ENCODE measurements at places on chromosomes 3 and 15. TPM values are rescaled to one million over a fixed set of nuclear protein-coding genes. Genes with fewer than 3 reads are reported as not detected.

- DNase-seq, result no peak
- H3K4me1 ChIP-seq, result no peaks in the 10 kb centered on the region
- H3K36me3 ChIP-seq, result no peaks in the 10 kb centered on the region
- H3K27me3 ChIP-seq, result no peaks in the 10 kb centered on the region
- no peak overlapping the region for H3K4me3 ChIP-seq
- H3K27ac ChIP-seq, result no peak overlapping the region
These were observed 7.5 kb upstream of the PHLDB2 start for GRCh38 chr3:111851511-111851954.

GRCh38 chr3:176447369-176447768, 749.9 kb downstream of the TBL1XR1 start:
- DNase-seq, result no peak
- H3K27me3 ChIP-seq, result no peaks in the 10 kb centered on the region
- no peak overlapping the region for H3K4me3 ChIP-seq

DNA sequence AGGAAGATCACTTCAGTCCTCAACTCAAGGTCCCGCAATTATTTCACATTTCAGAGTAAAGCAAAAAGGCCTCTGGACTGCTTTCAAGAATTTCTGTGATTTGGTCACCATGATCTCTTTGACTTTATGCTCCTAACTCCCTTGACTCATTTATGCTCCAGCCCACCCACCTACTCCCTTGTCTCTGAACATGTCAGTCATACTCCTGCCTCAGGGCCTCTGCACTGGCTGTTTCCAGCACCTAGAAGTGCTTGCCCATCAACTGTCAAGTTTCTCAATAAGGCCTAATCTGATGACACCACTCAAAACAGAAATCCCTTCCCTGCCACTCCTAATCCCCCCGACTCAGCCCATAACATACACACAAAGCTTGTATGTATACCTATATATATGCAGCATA, 36.1 kb upstream of the CSPG5 start:
- DNase-seq, result no peak
- peaks cover 13% of the 10 kb centered on the region for H3K4me1 ChIP-seq
- no peaks in the 10 kb centered on the region for H3K27me3 ChIP-seq

The GOLGA8J gene
- not detected for total RNA-seq

The TP63 gene
- 8.8 TPM for total RNA-seq

The CLDN18 gene
- 497 TPM for total RNA-seq

- no peaks in the 10 kb centered on the region for H3K36me3 ChIP-seq
- H3K4me1 ChIP-seq, result no peaks in the 10 kb centered on the region
- no peak overlapping the region for H3K4me3 ChIP-seq
These were observed 94.6 kb downstream of the FILIP1L start for GRCh38 chr3:100019719-100020118.

- no peak for DNase-seq
- no peak overlapping the region for H3K4me3 ChIP-seq
- no peaks in the 10 kb centered on the region for H3K4me1 ChIP-seq
- no peaks in the 10 kb centered on the region for H3K27me3 ChIP-seq
- no peaks in the 10 kb centered on the region for H3K36me3 ChIP-seq
- H3K27ac ChIP-seq, result no peak overlapping the region
These were observed 39.6 kb downstream of the SEMA6D start for GRCh38 chr15:47756872-47757271.

GRCh38 chr15:28093752-28094535, 5.2 kb downstream of the OCA2 start:
- no peak overlapping the region for H3K27ac ChIP-seq
- peaks cover 12% of the 10 kb centered on the region for H3K27me3 ChIP-seq
- H3K36me3 ChIP-seq, result no peaks in the 10 kb centered on the region

- DNase-seq, result no peak
- no peaks in the 10 kb centered on the region for H3K27me3 ChIP-seq
- no peaks in the 10 kb centered on the region for H3K4me1 ChIP-seq
- no peak overlapping the region for H3K4me3 ChIP-seq
- no peak overlapping the region for H3K27ac ChIP-seq
These were observed 15.3 kb downstream of the OR4F15 start for GRCh38 chr15:101827257-101827656.

The EPHB3 gene
- total RNA-seq, result 3.1 TPM

GRCh38 chr15:53539878-53540277, 219.6 kb downstream of the WDR72 start:
- no peak overlapping the region for H3K4me3 ChIP-seq
- H3K4me1 ChIP-seq, result no peaks in the 10 kb centered on the region
- H3K27me3 ChIP-seq, result no peaks in the 10 kb centered on the region
- H3K27ac ChIP-seq, result no peak overlapping the region

The DAPK2 gene
- 58.3 TPM for total RNA-seq

DNA sequence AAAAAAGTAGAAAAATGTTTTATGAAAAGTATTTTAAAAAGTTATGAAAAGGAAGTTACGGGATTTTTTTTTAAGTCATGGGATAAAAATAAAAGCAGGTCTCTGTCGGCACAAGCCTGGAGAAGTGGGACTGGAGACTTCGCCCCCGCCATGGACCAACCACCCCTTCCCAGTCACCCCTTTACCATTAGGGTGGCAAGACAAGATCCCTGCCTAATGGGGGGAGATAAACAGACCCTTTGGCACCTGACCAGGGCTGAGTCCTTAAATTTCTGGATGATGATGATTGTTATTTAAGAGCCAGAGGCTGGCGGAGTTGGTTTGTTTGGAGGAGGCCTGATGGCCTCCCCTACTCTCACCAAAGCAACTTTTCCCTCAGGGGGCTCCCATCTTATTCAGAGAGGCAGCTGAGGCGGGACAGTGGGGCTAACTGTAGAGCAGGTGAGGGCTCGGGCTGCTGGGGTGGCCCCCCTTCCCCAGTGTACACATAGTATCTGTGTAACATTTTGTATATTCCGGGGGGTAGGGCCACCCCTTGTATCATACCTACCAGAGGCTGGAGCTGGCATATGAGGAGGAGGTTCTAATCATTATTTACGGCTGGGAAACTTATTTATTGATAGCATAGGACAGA, 74.0 kb downstream of the ADAMTS7 start:
- H3K27me3 ChIP-seq, result no peaks in the 10 kb centered on the region
- no peak for DNase-seq
- no peak overlapping the region for H3K4me3 ChIP-seq
- no peaks in the 10 kb centered on the region for H3K4me1 ChIP-seq
- H3K36me3 ChIP-seq, result no peaks in the 10 kb centered on the region

DNA sequence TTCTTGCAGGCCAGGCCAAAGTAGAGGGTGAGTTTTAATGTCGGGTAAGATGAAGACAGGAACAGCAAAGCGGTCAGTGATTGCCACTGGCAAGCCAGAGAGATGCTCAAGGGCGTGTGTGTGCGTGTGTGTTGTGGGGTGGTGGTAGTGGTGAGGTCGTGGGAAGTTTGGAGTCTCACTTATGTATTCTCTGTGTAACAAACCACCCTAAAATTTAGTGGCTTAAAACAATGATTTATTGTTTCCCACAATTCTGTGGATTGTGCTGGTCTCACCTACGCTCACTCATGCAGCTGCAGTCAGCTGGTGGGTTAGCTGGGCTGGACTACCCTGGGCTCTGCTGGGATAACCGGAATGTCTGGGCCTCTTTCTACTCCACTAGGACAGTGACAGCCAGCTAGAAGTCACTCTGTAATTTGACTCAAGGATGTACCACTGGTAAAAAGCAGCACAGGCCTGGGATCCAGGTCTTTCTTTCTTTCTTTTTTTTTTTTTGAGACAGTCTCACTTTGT, 50.9 kb upstream of the BHLHE40 start:
- H3K4me1 ChIP-seq, result no peaks in the 10 kb centered on the region
- no peak overlapping the region for H3K27ac ChIP-seq
- no peak overlapping the region for H3K4me3 ChIP-seq
- H3K27me3 ChIP-seq, result no peaks in the 10 kb centered on the region

DNA sequence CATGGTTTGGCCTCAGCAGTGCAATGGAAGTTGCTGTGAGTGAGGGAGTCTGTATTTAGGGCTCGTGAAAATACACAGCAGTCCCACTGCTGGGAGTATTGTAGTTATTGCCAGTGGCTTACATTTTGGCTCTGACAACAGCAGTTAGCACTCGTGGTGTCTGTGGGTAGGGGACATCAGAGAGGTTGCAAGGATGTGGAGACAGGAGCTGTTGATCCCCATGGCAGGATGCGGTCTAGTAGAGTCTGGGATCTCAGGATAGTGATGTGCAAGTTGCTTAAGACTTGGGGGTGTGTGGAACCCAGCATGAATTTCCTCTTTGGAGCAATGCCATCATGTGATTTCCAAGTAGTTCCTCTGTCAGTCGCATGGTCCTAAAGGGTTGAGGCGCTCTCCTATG, 59.9 kb downstream of the GALK2 start:
- H3K27ac ChIP-seq, result no peak overlapping the region
- DNase-seq, result no peak
- no peaks in the 10 kb centered on the region for H3K36me3 ChIP-seq
- H3K27me3 ChIP-seq, result no peaks in the 10 kb centered on the region
- H3K4me3 ChIP-seq, result no peak overlapping the region
- H3K4me1 ChIP-seq, result no peaks in the 10 kb centered on the region

- no peaks in the 10 kb centered on the region for H3K36me3 ChIP-seq
- H3K27me3 ChIP-seq, result no peaks in the 10 kb centered on the region
- no peak for DNase-seq
- peaks cover 18% of the 10 kb centered on the region for H3K4me1 ChIP-seq
- no peak overlapping the region for H3K4me3 ChIP-seq
These were observed 7.7 kb downstream of the GALNT15 start for GRCh38 chr3:16182183-16182582.

The CCR9 gene
- not detected for total RNA-seq

- H3K4me3 ChIP-seq, result no peak overlapping the region
- H3K4me1 ChIP-seq, result peaks cover 12% of the 10 kb centered on the region
- no peaks in the 10 kb centered on the region for H3K36me3 ChIP-seq
- peaks cover 9% of the 10 kb centered on the region for H3K27me3 ChIP-seq
- DNase-seq, result no peak
These were observed 107.0 kb upstream of the ATP11B start for GRCh38 chr3:182686033-182686886.

The CPA3 gene
- total RNA-seq, result 3.4 TPM

DNA sequence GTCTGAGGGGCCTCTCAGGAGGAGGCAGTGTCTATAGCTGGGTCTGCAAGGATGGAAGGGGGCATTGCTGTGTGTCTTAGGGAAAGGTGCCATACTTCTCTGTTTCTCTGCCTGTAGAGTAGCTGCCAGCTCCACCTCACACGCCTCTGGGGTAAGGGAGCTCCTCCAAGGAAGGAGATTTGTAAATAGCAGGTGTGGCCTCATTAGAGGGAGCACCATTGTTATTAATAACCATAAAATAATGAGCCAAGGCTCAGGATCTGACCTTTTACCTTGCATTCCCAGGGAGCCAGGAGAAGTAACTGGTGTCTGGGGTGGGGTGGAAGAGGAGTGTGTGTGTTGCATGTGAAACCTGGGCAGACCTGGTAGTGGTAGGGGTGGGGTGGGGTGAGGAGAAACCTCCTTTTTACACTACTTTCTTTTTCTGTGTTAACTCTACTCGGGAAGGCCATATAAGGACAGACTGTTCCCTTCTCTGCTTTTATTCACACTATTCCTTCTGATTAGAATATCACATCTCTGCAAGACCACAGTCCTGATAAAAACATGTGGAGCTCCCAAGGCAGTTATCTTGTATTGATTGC, 2.2 kb upstream of the C15orf39 start:
- peaks cover 26% of the 10 kb centered on the region for H3K4me1 ChIP-seq
- no peaks in the 10 kb centered on the region for H3K27me3 ChIP-seq
- no peak overlapping the region for H3K27ac ChIP-seq
- H3K36me3 ChIP-seq, result no peaks in the 10 kb centered on the region
- no peak overlapping the region for H3K4me3 ChIP-seq
- no peak for DNase-seq

DNA sequence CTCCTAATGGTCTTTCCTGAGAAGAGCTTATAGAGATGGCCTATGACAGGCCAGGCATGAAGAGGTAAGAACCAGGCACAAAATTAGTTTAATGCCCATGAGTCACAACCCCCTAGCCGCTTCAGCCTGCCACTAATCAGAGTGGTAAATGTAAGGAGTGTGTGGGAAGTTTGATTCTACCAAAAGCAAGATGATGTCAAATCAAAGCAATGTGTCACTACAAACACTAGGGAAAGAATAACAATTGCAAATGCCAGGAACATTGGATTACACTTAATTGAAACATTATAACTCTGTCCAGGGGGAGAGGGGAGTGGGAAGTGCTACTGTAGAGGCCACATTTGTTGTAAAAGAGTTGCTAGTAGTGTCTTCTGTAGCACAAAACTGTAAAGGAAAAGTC, 596.6 kb upstream of the AGTR1 start:
- H3K4me3 ChIP-seq, result no peak overlapping the region
- no peak for DNase-seq
- no peak overlapping the region for H3K27ac ChIP-seq
- H3K27me3 ChIP-seq, result no peaks in the 10 kb centered on the region
- H3K36me3 ChIP-seq, result no peaks in the 10 kb centered on the region

DNA sequence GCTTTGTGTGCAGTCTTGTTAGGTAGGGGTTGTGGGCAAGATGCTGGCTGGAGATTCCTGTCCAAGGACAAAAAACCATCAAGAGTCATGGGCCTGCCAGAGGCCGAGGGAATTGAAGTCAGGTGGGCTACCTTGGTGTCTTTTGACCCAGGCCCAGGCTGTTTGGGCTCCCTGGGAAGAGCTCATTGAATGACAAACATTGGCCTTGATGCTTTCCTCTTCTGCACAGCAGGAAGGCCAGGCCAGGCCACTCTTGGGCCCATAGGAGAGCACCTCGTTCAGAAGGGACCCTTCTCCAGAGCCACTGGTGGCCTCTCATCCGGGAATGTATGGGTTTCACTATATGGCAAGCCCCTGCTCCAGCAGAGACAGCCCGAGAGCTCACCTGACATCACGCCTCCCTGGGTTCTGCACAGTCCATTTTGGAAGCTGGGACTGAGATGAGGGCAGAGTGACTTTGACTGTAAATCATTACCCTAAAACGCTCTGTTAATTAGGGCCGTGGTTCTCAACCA, 169.1 kb downstream of the NSMCE3 start:
- no peaks in the 10 kb centered on the region for H3K36me3 ChIP-seq
- H3K27me3 ChIP-seq, result no peaks in the 10 kb centered on the region
- no peak overlapping the region for H3K27ac ChIP-seq

DNA sequence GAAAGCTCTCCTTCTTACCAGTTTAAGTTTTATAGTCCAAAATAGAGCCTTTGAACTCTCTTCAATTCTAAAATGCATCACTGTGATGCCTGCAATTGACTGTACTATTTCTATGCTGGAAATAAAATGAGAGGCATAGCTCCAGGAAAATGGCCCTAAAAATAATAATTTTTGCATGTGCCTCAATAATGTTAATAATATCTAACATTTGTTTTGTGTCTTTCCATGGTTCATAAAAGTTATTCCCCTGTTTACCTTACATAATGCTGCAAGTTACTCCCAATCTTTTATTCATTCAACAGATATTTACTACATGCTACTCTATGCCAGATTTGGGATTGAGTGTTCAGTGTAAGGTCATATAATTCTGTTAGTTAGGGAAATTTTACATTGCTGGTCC, 574.0 kb downstream of the RBMS3 start:
- no peak overlapping the region for H3K27ac ChIP-seq
- no peaks in the 10 kb centered on the region for H3K27me3 ChIP-seq
- DNase-seq, result no peak

All from upper lobe of left lung (tissue), 6 donors.